ENCODE measurements at places on chromosomes 7 and 10.

DNA sequence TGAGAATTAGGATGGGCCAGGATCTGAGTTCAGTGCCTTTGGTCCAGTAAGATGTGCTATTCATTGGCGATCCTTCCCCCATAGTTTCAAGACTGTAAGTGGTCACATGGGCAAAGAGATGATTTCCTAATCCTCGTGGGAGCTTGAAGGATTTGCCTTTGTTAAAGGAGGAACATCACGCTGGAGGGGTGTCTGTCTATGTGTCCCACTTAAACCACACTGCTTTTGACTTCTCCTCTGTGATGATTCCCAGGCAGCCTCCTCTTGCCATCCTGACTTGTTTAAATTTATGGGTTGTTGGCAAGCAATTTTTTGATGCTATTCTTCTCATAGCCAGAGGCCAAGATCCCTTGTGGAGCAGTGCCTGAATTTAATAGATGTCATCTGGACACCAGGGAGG, 154.0 kb downstream of the TCF7L2 start:
- DNase-seq = no peak

- DNase-seq = no peak
Measured at GRCh38 chr10:126667568-126667967, 2.9 kb downstream of the C10orf90 start.

GRCh38 chr7:41188163-41189130, 514.4 kb downstream of the INHBA start:
- no peak for DNase-seq

DNA sequence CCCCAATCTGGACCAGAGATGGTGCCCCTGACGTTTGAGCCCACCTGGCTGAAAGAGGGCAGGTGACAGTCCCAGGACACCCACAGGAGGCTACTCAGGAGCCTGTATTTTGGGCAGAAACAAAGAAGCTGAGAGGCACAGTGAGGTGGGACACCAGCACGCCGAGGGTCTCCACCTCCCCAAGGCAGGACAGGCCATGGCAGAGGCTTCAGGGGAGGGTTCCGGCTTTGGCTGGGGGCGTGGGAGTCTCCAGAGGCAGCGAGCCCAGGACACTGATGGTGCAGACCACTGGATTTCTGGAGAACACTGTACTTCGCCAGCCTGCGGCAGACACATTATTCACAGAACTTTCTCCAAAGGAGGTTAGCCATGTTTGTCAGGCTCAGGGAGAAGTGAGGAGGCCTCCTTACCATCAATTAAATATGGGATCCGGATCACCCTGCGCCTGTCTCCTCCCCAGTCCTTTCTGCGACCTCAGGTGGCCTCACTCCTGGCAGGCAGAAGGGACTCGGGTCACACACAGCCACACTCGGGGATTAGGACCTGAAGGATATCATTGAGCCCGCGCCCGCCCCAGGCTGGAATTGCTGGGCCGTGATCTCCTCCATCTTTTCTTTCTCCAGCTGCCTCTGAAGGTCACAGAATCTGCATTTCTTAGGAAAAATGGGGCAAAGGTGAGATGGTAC, 98.3 kb downstream of the MKI67 start:
- DNase-seq = no peak

DNA sequence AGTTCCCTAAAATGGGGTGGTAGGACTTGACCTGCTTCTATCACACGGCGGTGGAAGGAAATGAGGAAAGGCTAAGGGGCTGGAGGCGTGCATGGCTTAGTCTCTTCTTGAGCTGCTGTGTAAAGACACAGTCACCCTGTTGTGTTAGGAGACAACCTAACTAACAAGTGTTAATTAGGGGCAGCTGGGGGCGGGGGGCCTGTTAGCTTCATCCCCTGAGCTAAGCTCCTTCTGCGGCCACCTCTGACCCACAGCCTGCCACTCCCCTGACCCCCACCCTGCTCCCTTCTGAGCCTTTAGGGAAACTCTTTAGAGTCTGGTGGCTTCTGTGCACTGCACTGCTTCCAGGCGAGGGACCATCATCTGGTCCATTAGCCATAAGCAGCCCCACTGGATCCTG, 28.0 kb downstream of the COL17A1 start:
- no peak for DNase-seq

GRCh38 chr10:5616046-5616445, 50.3 kb downstream of the ASB13 start:
- no peak for DNase-seq

- no peak for DNase-seq
Measured at GRCh38 chr10:69657430-69657829, 27.4 kb downstream of the FAM241B start.

DNA sequence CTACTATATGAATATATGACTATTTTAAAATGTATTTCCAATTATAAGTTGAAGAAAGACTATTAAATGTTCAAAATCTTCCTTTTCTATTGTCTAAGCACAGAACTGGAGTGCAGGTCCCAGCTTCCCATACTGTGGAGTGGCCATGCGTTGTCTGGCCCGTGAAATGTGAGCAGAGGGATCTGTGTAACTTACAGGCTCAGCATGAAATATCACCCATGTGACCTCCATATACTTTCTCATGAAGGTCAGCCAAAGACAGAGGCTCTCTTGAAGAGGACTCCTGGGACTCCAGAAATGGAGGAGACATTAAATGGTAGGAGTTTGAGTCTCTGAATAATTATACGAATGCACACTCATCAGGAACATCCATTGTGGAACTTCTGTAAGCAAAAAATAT, 92.4 kb upstream of the CAV2 start:
- no peak for DNase-seq

DNA sequence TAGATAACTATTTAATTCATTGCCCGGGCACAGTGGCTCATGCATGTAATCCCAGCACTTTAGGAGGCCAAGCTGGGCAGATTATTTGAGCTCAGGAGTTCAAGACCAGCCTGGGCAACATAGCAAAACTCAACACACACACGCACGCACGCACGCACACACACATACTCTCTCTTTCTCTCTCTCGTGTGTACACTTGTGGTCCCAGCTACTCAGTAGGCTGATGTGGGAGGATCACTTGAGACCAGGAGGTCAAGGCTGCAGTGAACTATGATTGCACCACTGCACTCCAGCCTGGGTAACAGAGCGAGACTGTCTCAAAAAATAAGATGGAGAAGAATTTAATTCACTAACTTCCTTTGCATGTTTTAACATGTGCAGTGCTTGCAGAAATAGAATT, 38.1 kb downstream of the PTPN12 start:
- DNase-seq = no peak

DNA sequence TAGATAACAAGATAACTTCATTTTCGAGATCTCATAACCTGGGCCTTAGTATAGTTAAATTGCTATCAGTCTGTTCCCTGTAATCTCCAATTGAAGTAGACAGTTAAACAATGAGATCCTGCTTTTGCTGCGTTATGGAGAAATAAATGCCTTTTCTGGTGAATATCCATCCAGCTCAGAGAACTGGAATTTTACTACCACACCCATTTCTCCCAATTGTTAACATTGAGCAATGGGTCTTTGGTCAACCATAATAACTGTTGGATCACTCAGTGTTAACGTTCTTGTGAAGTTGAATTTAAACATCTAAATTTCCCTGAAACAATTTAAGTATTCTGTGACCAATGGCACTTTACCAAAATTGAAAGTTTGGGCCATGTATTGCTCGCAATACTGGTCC, 3.0 kb downstream of the CALU start:
- DNase-seq = no peak

GRCh38 chr10:42866115-42866995, 83.8 kb downstream of the BMS1 start:
- DNase-seq = peak; percentile 31

GRCh38 chr7:92697414-92697813, 107.2 kb upstream of the FAM133B start:
- DNase-seq = no peak

- DNase-seq = no peak
Measured at GRCh38 chr7:75694638-75695399, 43.9 kb downstream of the HIP1 start.

DNA sequence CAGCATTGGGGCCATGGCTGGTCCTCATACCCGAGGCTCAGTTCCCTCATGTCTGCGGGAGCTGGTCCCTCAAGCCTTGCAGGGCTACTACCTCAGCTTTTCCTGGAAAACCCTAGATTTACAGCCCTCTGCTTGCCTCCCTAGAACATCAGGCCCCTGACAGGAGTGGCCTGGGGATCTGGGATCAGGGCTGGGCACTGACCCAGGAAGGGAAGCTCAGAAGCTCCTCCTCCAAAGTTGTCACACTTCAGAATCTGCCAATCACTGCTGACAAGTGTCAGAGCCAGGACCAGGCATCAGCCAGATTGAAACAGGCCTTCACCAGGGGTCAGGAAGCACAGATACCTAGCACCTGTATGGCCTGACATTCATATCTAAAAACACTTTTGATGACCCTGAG, 115.2 kb downstream of the GRID1 start:
- no peak for DNase-seq

DNA sequence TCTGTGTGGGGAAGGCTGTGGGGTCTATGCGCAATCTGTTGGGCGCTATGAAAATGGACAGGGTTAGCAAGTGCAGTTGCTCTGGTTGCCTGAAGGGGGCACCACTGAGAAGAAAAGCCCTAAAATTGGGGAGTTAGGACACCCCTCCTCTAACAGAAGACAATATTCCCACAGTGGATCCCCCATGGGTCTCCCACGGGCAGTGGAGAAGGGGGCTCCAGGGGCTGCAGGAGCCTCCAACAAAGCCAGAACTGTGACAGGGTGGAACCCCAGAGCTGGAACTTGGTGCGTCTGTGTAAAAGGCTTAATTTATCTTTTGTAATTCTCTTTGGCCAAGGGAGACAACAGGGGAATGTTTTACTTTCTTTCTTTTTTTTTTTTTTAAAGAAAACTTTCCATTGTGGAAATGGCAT, 12.5 kb upstream of the COL13A1 start:
- no peak for DNase-seq

GRCh38 chr10:121414366-121415062, 183.7 kb downstream of the FGFR2 start:
- DNase-seq = no peak

DNA sequence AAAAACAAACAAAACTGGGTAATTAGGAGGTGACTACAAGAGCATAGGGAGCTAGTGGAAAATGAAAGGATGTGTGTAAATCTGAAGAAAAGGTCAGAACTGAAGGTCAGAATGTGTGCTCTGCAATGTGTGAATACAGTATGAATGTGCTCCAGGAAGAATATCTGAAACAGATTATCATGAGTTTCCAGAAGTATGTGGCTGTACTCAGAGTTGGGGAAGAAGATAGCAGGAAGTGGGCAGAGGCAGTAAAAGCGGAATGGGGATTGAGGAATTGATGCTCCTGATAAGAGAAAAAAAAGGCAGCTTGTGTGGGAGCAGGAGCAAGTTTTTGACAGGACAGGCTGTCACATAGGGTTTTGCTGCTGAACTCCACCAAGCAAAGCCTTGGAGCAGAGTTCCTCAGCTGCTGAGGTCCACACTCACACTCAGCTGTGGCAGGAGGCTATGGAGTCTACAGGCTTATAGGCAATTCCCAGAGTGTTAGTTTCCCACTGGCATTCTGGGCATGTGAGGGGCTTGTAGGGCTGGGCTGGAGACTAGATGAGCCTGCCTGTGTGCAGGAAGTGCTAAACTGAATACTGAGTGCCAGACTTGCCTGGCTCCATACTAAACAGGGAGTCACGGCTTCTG, 22.9 kb downstream of the H2AZ2 start:
- no peak for DNase-seq

- no peak for DNase-seq
Measured at GRCh38 chr10:101839416-101840063, 4.1 kb downstream of the KCNIP2 start.

DNA sequence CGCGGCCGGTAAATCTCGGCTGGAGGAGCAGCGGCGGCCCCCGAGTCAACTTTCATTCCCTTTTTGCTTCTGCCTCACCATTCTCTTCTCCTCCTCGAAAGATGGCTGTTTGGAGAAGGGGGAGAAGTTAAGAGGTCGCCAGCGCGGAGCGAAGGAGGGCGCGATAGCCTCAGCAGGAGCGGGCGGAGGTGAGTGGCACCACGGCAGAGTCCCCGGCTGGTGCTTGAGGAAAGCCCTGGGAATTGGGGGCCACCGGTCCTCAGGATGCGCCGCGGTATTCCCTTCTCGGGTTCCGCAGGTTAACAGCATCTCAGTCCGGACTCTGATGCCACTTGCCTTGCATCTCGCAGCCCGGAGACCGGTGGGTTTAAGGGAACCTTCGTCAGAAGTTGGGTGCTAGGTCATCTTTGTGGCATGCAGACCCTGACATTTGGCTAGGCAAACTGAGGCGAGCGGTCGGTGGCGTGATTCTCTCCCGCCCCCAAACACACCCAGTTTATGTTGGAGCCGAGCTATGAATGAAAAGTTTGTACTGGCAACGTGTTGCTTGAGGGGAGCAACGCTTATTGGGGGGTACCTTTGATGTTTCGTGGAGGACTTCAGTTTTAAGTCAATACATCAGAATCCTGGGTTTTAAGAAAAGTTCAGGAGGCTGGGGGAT, 59.5 kb upstream of the PRPS1L1 start:
- DNase-seq = no peak

DNA sequence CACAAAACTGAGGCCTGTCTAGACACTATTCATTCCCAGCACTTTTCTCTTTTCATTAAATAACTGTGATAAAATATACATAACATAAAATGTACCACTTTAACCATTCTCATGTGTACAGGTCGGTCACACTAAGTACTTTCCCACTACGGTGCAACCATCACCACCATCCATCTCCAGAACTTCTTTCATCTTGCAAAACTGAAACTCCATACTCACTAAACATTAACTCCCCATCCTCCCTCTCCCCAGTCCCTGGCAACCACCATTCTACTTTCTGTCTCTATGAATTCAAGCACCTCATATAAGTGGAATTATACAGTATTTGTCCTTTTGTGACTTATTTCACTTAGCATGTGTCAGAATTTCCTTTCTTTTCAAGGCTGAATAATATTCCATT, 53.0 kb downstream of the ARHGAP12 start:
- no peak for DNase-seq

DNA sequence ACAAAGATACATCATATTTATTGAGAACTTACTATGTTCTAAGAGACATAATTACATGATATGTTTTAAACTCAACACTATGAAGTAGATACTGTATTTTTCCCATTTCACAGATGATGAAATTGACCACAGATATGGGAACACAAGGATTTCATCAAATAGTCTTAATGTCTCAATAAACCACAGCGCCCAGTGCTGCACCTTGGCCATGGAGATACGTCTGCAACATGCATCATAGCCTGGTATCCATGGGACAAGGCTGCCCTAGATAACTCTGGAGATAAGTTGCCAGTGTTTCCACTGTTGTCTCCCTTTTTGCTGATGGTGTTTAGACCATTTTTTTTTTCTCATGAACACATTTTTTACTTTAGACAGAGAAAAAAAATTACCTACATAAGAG, 97.5 kb downstream of the GNAT3 start:
- DNase-seq = no peak
